ENCODE measurements at places on chromosomes 12 and 14. TPM values are rescaled to one million over a fixed set of nuclear protein-coding genes. Genes with fewer than 3 reads are reported as not detected.
A peak's percentile ranks its signal among the peaks of the same experiment; 100 is the strongest.

- no peak overlapping the region for H3K27ac ChIP-seq
- H3K27me3 ChIP-seq: no peaks in the 10 kb centered on the region
- no peaks in the 10 kb centered on the region for H3K36me3 ChIP-seq
- peak; percentile 20 for DNase-seq
- H3K4me1 ChIP-seq: peaks cover 58% of the 10 kb centered on the region
Observed at GRCh38 chr14:74575507-74575906, 36.5 kb downstream of the LTBP2 start.

Gene CCDC198
- total RNA-seq: not detected

Gene COX14
- 68.0 TPM for total RNA-seq

GRCh38 chr14:74935360-74935680 lies 12.3 kb upstream of the RPS6KL1 start:
- no peak overlapping the region for H3K4me3 ChIP-seq
- peaks cover 42% of the 10 kb centered on the region for H3K4me1 ChIP-seq
- H3K27me3 ChIP-seq: no peaks in the 10 kb centered on the region
- no peak for DNase-seq

Gene C12orf56
- not detected for total RNA-seq

DNA sequence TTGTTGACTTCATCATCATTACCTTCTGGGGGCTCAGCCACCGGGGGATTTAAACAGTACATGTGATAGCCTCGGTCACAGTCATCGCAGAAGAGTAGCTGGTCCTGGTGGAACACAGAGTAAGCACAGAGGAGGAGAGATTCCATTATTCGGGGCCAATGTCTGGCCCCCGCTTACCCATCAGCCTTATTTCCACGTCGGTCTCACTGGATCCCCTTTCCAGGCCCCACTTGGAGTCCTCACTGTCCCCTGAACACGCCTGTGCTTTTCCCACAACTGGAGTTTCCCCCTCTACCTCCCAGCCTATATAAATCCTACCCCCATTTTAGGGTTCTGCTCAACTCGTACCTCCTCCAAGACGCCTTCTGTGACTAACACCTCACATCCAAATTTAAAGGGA lies 274.0 kb downstream of the DPF3 start:
- no peaks in the 10 kb centered on the region for H3K27me3 ChIP-seq
- H3K4me1 ChIP-seq: no peaks in the 10 kb centered on the region
- no peaks in the 10 kb centered on the region for H3K36me3 ChIP-seq
- no peak overlapping the region for H3K27ac ChIP-seq

GRCh38 chr14:59239022-59239421 lies 50.6 kb downstream of the DAAM1 start:
- H3K4me3 ChIP-seq: no peak overlapping the region
- no peak overlapping the region for H3K27ac ChIP-seq

DNA sequence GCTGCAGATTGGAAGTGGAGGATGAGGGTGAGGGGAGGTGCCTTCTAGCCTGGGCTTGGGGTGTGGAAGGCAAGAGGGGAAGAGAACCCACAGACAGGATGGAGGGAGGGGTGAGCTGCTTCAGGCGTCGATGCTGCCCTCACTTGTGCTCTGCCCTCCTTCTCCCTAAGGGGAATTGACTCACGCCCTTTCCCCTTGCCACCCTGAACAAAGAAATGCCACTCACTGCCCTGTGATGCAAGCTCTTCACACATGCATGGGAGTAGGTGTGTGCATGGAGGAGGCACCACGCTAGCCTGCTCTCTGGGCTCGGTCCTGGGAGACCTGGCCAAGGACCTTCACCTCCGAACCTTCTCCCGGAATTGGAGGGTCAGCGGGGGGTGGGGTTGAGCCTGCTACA lies 35.7 kb upstream of the PRMT8 start:
- peaks cover 14% of the 10 kb centered on the region for H3K27me3 ChIP-seq
- no peak for DNase-seq
- H3K27ac ChIP-seq: no peak overlapping the region
- no peaks in the 10 kb centered on the region for H3K4me1 ChIP-seq
- no peaks in the 10 kb centered on the region for H3K36me3 ChIP-seq

GRCh38 chr14:20652996-20653975 lies 11.8 kb upstream of the OR6S1 start:
- no peaks in the 10 kb centered on the region for H3K4me1 ChIP-seq
- H3K36me3 ChIP-seq: no peaks in the 10 kb centered on the region
- H3K4me3 ChIP-seq: no peak overlapping the region
- no peak for DNase-seq

Gene ANKS1B
- total RNA-seq: 4.0 TPM

- no peaks in the 10 kb centered on the region for H3K27me3 ChIP-seq
- H3K27ac ChIP-seq: peak overlapping the region; percentile 92
- H3K36me3 ChIP-seq: no peaks in the 10 kb centered on the region
Observed at GRCh38 chr12:128823216-128823915, 392 bp downstream of the SLC15A4 start.

- no peak overlapping the region for H3K4me3 ChIP-seq
- no peak overlapping the region for H3K27ac ChIP-seq
- no peaks in the 10 kb centered on the region for H3K36me3 ChIP-seq
Observed at GRCh38 chr12:105555556-105556295, 225.2 kb downstream of the C12orf75 start.

Measured in lower lobe of right lung (tissue), 2 donors.